Effector CD8-positive, alpha-beta T cell (primary cell): ENCODE measurements at places on chromosomes 5 and 9.

GRCh38 chr5:132383984-132384383 lies 14.5 kb downstream of the SLC22A5 start:
- no peak for DNase-seq

DNA sequence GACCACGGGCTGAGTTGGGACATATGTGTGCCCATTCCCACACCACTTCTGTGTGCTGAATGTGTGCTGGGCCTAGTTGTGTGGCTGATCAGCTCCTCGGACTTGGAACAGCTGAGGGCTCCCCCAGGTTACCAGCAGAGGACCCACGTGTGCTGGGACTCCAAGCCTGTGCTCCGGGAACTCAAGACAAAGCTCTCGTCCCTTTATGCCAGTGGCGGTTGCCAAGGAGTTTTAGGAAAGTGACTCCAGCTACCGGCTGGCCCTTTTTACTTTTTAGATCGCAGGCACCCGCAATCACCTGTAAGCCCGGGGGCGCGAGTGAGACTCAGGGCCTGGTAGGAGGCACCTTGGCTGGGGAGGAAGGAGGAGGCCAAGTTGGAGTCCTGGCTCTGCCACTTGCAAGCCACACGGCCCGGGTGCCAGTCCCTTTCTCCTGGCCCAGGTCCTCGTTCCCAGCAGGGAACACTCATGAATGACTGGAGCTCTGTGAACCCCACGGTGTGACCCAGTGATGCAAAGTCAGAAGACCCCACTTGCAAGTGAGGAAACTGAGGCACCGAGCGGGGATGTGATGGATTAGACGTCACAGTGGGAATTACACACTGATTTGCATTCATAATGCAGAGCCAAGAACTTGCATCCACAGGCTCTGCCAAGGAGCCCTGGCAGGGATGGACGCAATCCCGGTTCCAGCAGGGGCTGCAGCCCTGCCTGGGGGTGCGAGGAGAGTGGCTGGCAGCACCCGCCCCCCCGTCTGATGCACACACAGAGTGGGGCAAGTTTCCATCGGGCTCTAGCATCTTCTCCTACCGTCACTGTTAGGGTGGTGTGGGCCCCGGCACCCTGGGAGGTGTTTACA lies 26.9 kb downstream of the CRB2 start:
- no peak for DNase-seq

GRCh38 chr9:129832982-129833381 lies 2.1 kb downstream of the C9orf78 start:
- DNase-seq, result no peak

DNA sequence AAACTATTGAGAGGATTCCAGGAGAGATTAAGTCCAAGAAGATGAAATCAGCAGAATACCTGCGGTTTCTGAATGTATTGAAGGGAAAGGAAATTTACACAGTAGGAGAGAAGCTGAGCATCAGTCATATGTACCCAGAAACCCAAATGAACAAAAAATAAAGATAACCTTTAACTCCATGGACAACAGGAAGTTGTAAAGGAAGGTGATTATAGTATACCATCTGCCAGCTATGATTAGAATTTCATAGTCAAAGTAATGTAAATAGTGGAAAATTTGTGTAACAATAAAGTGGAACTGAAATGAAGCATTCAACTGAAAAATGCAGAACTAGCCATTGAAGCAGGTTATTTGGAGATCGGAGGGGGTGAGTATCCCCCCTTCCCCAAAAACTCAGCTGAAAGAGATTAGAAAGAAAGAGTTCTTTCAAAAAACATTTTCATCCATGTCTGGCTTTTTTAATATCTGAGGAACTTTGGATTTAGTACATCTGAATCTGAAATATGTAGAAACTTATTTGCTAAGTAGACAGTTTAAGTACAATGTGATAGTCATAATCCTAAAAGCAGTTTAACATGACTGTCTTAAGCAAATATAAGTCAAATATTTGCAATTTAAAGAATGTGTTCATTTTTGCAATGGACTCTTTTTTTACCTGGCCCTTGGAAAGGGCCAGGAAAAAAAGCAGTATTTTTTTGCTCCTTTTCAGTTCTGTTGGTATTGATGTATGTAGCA lies 58.4 kb downstream of the APC start:
- DNase-seq, result no peak

DNA sequence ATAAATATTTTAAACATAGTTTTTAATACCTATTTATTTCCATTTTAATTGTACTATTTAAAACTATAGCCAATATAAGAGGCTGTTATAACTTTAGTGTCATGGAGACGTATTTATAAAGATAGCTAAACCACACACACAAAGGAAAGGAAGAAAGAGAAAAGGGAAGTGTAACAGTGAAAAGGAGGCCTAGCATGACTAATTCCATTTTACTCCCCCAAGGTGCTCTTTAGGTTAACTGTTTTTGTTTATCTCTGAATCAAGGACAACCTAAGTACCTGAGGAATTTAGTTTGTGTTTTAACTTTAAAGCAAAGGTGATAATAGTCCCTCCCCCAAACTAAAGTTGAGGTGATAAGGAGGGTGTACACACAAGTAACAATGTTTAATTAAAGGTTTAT lies 1188.9 kb upstream of the C9orf72 start:
- DNase-seq, result no peak

GRCh38 chr9:125089331-125089730 lies 54.0 kb downstream of the SCAI start:
- DNase-seq, result no peak

GRCh38 chr5:173613433-173614159 lies 2.9 kb downstream of the BOD1 start:
- DNase-seq, result no peak

DNA sequence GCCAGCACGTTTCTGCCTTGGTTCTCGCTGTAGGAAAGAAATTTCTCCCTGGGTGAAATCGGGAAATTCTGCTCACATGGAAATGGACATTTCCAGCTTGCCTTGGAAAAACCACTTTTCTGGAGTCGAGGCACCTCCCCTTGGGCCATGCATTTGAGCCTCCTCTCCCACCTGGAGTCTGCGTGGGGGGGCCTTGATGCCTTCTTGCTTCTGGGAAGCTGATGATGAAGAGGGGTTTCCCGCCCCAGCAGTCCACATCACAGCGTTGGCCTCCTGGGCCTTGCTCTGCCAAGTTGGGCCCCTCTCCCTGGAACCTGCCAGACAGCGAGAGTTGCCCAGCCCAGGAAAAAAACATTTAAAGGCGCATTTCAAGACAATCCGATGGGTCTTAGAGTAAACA lies 1.8 kb upstream of the ASB6 start:
- no peak for DNase-seq

GRCh38 chr5:86029308-86029707 lies 588.4 kb upstream of the COX7C start:
- no peak for DNase-seq

DNA sequence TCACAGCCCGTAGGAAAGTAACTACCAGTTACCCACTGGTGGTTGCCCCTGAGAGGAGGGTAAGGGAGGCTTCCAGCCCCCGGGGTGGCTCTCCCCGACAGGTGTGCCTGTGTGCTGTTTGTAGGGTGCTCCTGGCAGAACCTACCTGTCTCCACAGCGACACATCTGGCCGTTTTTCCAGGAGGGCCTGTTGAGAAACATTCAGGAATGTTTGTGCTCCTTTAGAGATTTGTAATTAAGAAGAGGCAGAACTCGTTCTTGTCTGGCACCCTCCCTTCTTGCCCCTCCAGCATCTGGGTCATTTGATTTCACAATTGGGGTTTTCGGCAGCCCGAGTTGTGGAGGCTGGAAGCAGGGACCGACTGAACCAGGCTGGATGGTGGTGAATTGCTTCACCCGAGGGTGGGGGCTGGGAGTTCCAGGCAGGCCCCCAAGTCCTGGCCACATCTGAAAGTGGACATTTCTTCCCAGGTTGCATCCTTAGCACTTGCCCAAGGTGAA lies 74.2 kb downstream of the WWC1 start:
- DNase-seq, result no peak

- no peak for DNase-seq
These were observed 42.4 kb upstream of the AIF1L start for GRCh38 chr9:131053896-131054295.

- no peak for DNase-seq
These were observed 105.1 kb upstream of the TNPO1 start for GRCh38 chr5:72711351-72711750.

GRCh38 chr9:966870-967269 lies 9.6 kb upstream of the DMRT3 start:
- no peak for DNase-seq

DNA sequence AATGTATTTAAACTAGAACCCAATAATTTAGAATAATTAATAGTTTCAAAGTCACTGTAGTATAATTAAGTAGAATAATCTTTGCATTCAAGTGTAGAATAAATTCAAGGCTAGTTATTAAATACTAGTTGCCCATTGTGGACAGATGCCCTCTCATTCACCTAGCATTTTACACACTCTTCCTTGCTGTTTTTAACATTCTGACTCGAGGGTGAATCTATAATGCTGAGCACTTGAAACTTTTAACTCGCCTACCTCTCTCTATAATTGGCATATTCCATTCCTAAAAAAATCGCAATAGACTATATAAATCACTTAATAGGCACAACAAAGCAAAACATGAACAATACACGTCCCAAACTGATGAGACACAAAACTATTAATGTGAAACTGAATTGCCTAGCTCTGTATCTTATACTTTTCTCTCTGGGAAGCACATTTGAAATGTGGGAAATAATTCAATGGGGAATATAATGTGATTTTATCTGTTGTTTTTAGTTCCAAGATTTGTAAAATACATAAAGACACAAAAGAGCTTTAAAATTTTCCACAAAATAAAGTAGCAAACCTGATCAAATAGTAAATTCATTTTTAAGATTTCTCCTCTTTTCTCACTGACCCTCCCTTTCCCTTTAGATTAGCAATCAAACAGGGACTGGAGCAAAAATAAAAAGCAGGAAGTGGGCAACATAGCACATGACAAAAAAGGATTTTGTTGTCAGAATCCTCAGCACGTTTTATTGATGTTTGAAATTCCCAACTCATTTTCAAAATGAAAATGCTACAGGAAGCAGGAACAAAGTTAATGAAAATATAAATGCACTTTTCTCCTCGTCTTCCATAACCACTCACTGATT lies 295.6 kb downstream of the PDE4D start:
- no peak for DNase-seq

DNA sequence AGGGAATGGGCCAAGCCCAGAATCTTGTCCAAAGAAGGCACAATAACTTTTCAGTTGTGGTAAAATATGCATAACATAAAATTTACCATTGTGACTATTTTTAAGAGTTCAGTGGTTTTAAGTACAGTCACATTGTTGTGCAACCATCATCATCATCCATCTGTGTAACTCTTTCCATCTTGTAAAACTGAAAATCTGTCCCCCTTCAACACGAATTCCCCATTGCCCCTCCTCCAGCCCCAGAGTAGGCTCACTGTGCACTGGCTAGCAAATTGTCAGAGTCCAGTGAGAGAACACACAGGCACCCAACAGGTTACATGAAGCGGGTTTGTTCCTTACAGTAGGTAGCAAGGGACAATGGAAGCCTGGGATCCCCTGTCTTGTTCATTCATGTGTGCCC lies 13.7 kb downstream of the BARX1 start:
- no peak for DNase-seq

DNA sequence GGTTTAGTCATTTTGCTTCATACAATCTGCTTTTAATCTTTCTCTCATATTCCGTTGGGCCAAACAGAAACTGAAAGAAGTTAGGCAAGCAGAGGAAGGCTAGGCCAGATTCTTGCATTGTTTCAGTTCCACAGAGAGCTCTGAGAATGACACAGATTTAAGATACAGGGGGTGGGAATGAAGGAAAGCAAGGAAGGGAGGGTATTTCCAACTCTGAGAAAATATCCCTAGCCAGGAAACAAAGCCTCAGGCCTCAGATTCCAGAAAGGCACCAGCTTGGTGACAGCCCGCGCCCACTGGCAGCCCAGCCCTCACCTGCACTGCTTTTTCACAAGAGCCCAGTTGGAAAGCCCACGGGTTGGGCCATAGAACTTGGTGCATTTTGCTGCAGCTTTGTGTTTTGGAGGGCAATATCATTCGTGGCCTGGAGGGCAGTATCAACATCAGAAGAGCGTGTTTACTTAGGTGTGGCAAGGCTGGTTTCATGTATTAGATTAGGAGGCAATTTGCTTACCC lies 63.5 kb downstream of the ENC1 start:
- no peak for DNase-seq

DNA sequence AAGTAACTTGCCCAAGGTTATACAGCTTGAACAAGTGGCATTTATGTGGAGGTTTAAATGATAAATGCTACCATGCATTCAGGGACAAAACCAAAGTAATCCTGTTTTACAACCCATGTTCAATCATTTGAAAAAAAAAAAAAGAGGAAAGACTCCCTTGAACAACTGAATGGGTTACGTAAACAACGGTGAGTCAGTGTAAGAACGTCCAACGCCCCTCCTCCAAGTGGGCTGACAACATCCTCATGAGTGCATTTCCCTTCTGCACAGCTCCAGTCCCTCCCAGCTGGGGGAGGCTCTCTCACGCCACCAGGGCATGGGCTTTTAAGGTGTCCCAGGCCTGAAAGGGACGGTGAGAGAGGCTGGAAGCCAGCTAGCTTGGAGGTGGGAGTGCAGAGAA lies 90.0 kb downstream of the PRRT1B start:
- peak; percentile 25 for DNase-seq

GRCh38 chr5:100852988-100853449 lies 50.1 kb downstream of the ST8SIA4 start:
- DNase-seq, result no peak

DNA sequence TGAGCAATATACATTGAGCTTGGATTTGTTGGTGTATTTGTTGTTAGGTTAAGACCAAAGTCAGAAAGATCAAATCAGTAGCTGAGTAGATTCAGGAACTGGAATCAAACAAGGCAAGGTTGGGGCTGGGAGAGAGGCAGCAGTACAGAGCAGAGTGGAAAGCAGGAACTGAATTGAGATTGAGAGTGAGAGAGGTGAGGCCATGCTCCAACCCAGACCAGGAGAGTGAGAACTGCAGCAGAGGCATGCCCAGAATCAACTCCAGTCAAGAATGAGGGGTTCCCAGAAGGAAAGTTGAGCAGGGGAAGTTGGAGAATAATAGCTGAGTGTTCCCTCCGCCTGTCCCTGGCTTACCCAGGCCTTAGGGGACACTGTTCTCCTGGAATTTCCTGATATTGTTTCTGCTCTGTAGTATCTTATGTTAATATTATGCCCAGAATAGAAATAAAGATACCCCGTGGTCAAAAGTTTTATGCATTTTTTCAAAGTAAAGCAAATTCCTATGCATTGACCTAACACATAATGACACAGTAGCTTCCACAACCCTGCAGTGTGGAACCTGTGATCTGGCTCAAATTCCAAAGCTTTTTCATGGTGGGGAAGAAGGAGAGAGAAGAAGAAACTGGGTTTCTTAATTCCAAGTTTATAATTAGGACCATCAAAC lies 82.7 kb downstream of the SV2C start:
- DNase-seq, result no peak

GRCh38 chr5:87850843-87851242 lies 417.8 kb downstream of the TMEM161B start:
- no peak for DNase-seq

- DNase-seq, result no peak
These were observed 1195.9 kb downstream of the DTWD2 start for GRCh38 chr5:117792476-117792875.

GRCh38 chr5:176132471-176133288 lies 105.5 kb upstream of the SIMC1 start:
- DNase-seq, result no peak

- no peak for DNase-seq
These were observed 295.9 kb upstream of the ITGA1 start for GRCh38 chr5:52491818-52492217.
